Astrocyte (in vitro differentiated cells and primary cell): ENCODE measurements at places on chromosomes 3 and 15. TPM values are rescaled to one million over a fixed set of nuclear protein-coding genes. Genes with fewer than 3 reads are reported as not detected.

GRCh38 chr3:195163719-195164572 lies 107.0 kb downstream of the XXYLT1 start:
- H3K4me3 ChIP-seq, result no peak overlapping the region
- H3K36me3 ChIP-seq, result no peaks in the 10 kb centered on the region

DNA sequence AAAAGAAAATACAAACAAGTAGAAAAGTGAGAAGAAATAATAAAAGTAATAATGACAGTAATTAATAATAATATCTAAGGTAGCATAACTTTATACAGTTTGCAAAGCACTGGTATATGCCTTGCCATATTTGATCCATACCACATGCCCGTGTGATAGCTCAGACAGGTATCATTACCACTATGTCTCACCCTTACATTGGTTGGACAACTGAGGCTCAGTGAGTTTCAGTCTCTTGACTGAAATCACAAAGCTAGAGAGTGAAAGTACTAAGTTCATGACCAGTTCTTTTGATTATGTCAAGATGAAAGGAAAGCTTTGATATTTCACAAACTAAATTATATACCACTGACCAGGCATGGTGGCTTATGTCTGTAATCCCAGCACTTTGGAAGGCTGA lies 408.9 kb downstream of the GAP43 start:
- peaks cover 3% of the 10 kb centered on the region for H3K4me1 ChIP-seq
- no peak overlapping the region for H3K27ac ChIP-seq
- no peaks in the 10 kb centered on the region for H3K27me3 ChIP-seq

The IMPG2 gene
- 0.26 and 0.30 TPM in 2 replicates for total RNA-seq

The HMG20A gene
- total RNA-seq, result 46.8 and 47.4 TPM in 2 replicates

GRCh38 chr15:55334997-55335396 lies 16.0 kb downstream of the PIGB start:
- DNase-seq, result no peak
- no peak overlapping the region for H3K4me3 ChIP-seq
- H3K4me1 ChIP-seq, result no peaks in the 10 kb centered on the region
- peaks cover 3% of the 10 kb centered on the region for H3K36me3 ChIP-seq
- no peaks in the 10 kb centered on the region for H3K27me3 ChIP-seq

GRCh38 chr3:99658274-99658673 lies 19.9 kb downstream of the COL8A1 start:
- no peak for DNase-seq
- no peaks in the 10 kb centered on the region for H3K27me3 ChIP-seq
- peaks cover 40% of the 10 kb centered on the region for H3K4me1 ChIP-seq
- H3K27ac ChIP-seq, result peak overlapping the region; percentile 99
- H3K36me3 ChIP-seq, result peaks cover 3% of the 10 kb centered on the region

The PP2D1 gene
- not detected in 2 replicates for total RNA-seq

DNA sequence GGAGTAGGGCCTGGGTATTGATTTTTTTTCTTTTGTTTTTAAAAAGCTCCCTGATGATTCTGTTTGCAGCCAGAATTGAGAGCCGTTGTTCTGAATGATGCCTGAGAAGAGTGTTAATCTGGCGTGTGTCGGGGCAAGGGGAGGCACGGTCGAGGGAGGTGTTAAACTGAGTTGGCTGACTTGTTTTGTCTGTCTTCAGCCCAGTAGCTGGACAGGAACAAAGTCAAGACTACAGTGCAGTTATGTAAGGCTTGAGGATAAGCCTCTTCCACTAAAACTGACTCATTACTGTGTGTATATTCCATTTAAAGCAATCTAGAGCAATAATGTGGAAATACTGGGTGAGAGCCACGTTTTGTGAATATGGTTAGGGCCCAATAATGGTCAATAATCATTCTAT lies 119.0 kb upstream of the DLG1 start:
- H3K27ac ChIP-seq, result peak overlapping the region; percentile 30
- DNase-seq, result no peak
- peaks cover 19% of the 10 kb centered on the region for H3K4me1 ChIP-seq
- no peaks in the 10 kb centered on the region for H3K27me3 ChIP-seq

- H3K4me1 ChIP-seq, result no peaks in the 10 kb centered on the region
- H3K36me3 ChIP-seq, result no peaks in the 10 kb centered on the region
- DNase-seq, result no peak
- no peak overlapping the region for H3K27ac ChIP-seq
These were observed 391.5 kb downstream of the ERC2 start for GRCh38 chr3:56076746-56077145.

The ZNF148 gene
- total RNA-seq, result 44.5 and 47.2 TPM in 2 replicates

The ZNF501 gene
- total RNA-seq, result 1.2 and 2.2 TPM in 2 replicates

DNA sequence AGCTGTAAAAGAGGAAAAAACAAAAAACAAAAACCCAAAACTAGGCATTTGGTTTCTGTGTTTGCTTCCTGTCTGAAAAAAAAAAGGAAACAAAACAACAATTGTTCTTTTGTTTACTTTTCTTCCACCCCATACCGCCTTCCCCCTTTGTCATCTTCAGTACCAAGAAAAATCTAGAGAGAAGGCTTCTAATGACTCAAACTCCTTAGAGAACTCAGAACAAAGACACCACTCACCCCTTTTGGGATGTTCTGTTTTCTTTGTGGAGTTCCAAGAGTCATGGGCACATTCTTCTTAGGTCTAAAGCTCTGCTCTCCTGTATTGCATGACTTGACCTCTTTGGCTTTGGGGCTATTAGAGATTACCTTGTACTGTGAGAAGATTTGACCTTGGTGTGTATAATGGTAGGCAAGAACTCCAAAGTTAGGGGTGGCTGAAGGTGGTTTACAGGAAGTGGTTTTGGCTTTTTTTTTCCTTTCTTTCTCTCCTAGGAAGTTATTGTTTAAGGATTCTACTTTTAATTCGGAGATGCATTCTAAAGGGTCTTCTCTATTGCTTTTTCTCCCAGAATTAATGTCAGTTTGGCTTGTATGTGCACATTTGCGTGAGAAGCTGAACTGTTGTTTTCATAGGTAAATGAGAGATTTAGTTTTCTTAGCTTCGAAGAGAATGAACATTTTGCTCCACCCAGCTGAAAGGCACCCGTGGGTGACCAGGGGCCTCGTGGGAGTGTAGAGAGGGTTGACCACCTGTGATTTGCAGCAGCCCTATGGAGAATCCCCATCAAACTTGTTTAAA lies 39.5 kb upstream of the ZBTB20 start:
- H3K36me3 ChIP-seq, result no peaks in the 10 kb centered on the region
- H3K27me3 ChIP-seq, result no peaks in the 10 kb centered on the region
- H3K4me1 ChIP-seq, result no peaks in the 10 kb centered on the region
- H3K4me3 ChIP-seq, result no peak overlapping the region
- no peak for DNase-seq
- no peak overlapping the region for H3K27ac ChIP-seq

GRCh38 chr3:172040078-172040980 lies 951 bp downstream of the FNDC3B start:
- H3K4me1 ChIP-seq, result peaks cover 24% of the 10 kb centered on the region
- peak overlapping the region; percentile 92 for H3K4me3 ChIP-seq
- H3K27ac ChIP-seq, result peak overlapping the region; percentile 99
- peaks cover 3% of the 10 kb centered on the region for H3K36me3 ChIP-seq
- H3K27me3 ChIP-seq, result no peaks in the 10 kb centered on the region

GRCh38 chr15:96374499-96374898 lies 44.0 kb downstream of the NR2F2 start:
- H3K4me3 ChIP-seq, result no peak overlapping the region
- no peak overlapping the region for H3K27ac ChIP-seq
- H3K27me3 ChIP-seq, result peaks cover 5% of the 10 kb centered on the region
- no peaks in the 10 kb centered on the region for H3K36me3 ChIP-seq

DNA sequence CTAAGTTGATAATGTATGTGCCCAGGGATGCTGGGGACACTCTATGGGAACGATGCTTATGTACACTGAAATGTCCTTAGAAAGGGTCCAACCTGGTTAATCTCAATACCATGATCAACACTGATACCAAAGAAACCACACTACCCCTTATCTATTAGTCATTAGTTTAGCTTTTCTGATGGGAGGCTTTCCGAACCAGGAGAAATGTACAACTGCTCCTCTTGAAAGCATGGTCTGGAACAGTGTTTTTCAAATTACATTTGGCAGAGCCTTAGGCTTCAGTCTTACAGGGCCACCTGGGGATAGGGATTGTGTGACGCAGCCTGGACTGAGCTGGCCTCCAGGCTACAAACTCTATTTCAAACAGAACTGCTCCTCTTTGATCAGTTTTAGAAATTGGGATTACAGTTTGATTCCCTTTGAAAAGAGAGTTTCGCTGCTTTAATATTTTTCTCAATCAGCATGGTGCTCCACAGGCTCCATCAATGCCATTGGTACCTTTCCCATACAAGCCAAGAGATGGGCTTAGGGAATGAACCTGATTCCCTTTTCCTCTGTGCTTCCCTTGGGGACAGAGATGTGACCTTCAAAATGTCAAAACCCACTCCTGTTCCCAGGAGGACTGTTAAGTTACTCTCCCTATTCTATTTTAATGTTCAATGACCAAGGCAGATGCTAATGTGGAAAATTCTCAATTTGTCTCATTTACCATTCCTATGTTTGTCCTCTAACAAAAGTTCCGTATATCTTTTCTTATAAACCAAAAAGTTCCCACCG lies 296.0 kb upstream of the ADAMTS9 start:
- no peaks in the 10 kb centered on the region for H3K4me1 ChIP-seq
- no peaks in the 10 kb centered on the region for H3K36me3 ChIP-seq
- H3K27me3 ChIP-seq, result no peaks in the 10 kb centered on the region
- no peak overlapping the region for H3K27ac ChIP-seq

DNA sequence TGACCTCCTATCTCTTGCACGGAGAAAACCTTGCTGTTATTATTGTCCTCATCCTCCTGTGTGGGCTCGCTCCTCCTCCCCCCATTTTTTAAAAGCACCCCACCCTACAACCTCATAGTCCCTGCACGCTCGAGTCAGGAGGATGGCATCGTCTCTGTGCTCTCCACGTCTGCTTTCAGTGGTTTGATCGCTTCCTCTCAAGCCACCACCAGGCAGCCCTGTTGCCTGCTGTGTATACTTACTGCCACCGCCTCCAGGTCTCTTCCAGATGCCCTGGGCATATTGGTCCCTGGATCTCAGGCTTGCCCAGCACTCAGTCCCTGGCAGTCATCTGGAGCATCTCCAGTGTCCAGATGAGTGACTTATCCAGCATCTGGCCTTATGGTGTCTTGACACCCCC lies 42.1 kb upstream of the GCNT3 start:
- H3K36me3 ChIP-seq, result no peaks in the 10 kb centered on the region
- H3K4me1 ChIP-seq, result no peaks in the 10 kb centered on the region
- DNase-seq, result no peak

- no peak for DNase-seq
- H3K36me3 ChIP-seq, result no peaks in the 10 kb centered on the region
- no peak overlapping the region for H3K4me3 ChIP-seq
- H3K27ac ChIP-seq, result no peak overlapping the region
These were observed 272.5 kb downstream of the XXYLT1 start for GRCh38 chr3:194998417-194998816.

The TRIM42 gene
- total RNA-seq, result not detected in 2 replicates

- H3K4me1 ChIP-seq, result peaks cover 27% of the 10 kb centered on the region
- peak; percentile 86 for DNase-seq
- peaks cover 6% of the 10 kb centered on the region for H3K27me3 ChIP-seq
- H3K27ac ChIP-seq, result peak overlapping the region; percentile 7
These were observed 9.7 kb downstream of the LIPC start for GRCh38 chr15:58441376-58442070.

The ALG3 gene
- 47.1 and 51.1 TPM in 2 replicates for total RNA-seq

The PLA2G4F gene
- 0.30 TPM in 1 of 2 replicates, not detected in the other for total RNA-seq

GRCh38 chr15:49410641-49411040 lies 12.4 kb upstream of the FGF7 start:
- no peak overlapping the region for H3K27ac ChIP-seq
- H3K4me1 ChIP-seq, result peaks cover 6% of the 10 kb centered on the region
- DNase-seq, result no peak

The PPP1R14D gene
- not detected in 2 replicates for total RNA-seq

- no peak overlapping the region for H3K4me3 ChIP-seq
- DNase-seq, result peak; percentile 81
- peaks cover 53% of the 10 kb centered on the region for H3K4me1 ChIP-seq
- H3K36me3 ChIP-seq, result no peaks in the 10 kb centered on the region
These were observed 206.1 kb downstream of the TIGIT start for GRCh38 chr3:114499976-114500375.

The CLDN1 gene
- 34.1 and 35.6 TPM in 2 replicates for total RNA-seq

GRCh38 chr3:32118215-32118614 lies 11.8 kb downstream of the GPD1L start:
- H3K27me3 ChIP-seq, result no peaks in the 10 kb centered on the region
- H3K36me3 ChIP-seq, result no peaks in the 10 kb centered on the region
- DNase-seq, result no peak
- H3K4me1 ChIP-seq, result no peaks in the 10 kb centered on the region
- no peak overlapping the region for H3K4me3 ChIP-seq

DNA sequence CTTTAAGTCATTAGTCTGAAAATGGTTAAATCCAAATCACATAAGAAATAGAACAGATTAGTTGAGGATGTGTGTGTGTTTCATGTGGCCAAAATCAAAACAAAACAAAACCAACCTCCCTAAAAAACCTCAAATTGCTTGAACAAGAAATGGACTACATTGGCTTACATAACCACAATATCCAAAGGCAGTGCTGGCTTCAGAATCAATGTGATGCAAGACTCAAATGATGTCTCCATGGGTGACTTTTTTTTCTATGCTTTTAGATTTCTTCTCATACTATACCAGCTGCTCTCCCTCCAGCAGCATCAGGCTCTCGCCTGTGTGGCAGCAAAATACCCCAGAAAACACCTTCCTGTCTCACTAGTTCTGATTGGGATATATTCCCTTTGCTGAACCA lies 36.0 kb upstream of the CMTM8 start:
- H3K36me3 ChIP-seq, result no peaks in the 10 kb centered on the region
- no peaks in the 10 kb centered on the region for H3K4me1 ChIP-seq
- H3K27me3 ChIP-seq, result peaks cover 4% of the 10 kb centered on the region
- no peak overlapping the region for H3K27ac ChIP-seq
- DNase-seq, result no peak

- peaks cover 10% of the 10 kb centered on the region for H3K4me1 ChIP-seq
- H3K27me3 ChIP-seq, result no peaks in the 10 kb centered on the region
- H3K4me3 ChIP-seq, result no peak overlapping the region
- no peaks in the 10 kb centered on the region for H3K36me3 ChIP-seq
- no peak overlapping the region for H3K27ac ChIP-seq
- no peak for DNase-seq
These were observed 211.9 kb upstream of the KCNMB2 start for GRCh38 chr3:178324356-178324755.

GRCh38 chr3:138688871-138689299 lies 80.3 kb downstream of the FAIM start:
- H3K27ac ChIP-seq, result no peak overlapping the region
- H3K4me3 ChIP-seq, result no peak overlapping the region
- DNase-seq, result no peak
- peaks cover 5% of the 10 kb centered on the region for H3K4me1 ChIP-seq
- no peaks in the 10 kb centered on the region for H3K36me3 ChIP-seq

DNA sequence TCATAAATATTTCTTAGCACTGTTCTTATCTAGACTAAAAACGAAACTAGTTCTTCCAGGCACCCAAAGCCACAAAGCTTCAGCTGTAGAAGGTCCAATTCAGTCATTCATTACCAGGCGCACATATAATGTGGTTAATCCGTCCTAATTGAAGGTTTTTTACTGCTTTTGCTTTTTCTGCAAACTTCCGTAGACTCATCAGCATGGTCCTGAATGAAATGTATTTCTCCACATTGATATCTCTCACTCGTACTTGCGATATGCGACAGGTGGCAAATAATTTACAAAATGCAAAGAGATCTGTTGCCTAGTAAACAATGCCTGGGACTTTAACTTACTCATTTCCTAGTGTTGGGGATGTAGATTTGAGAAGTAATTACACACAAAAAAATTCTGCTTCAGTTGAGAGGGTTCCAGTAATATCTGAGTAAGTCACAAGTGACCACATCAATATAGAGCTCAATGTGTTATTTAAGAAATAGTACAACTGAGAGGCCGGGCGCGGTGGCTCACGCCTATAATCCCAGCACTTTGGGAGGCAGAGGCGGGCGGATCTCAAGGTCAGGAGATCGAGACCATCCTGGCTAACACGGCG lies 75.0 kb upstream of the MBNL1 start:
- DNase-seq, result no peak
- no peaks in the 10 kb centered on the region for H3K27me3 ChIP-seq
- no peaks in the 10 kb centered on the region for H3K4me1 ChIP-seq
- H3K27ac ChIP-seq, result no peak overlapping the region
- no peaks in the 10 kb centered on the region for H3K36me3 ChIP-seq
- H3K4me3 ChIP-seq, result no peak overlapping the region

The RAD51 gene
- total RNA-seq, result 3.6 and 5.6 TPM in 2 replicates
